T-helper 17 cell (primary cell): ENCODE measurements at places on chromosomes 5 and 9. TPM values are rescaled to one million over a fixed set of nuclear protein-coding genes. Genes with fewer than 3 reads are reported as not detected.

The DPYSL3 gene
- total RNA-seq: not detected

DNA sequence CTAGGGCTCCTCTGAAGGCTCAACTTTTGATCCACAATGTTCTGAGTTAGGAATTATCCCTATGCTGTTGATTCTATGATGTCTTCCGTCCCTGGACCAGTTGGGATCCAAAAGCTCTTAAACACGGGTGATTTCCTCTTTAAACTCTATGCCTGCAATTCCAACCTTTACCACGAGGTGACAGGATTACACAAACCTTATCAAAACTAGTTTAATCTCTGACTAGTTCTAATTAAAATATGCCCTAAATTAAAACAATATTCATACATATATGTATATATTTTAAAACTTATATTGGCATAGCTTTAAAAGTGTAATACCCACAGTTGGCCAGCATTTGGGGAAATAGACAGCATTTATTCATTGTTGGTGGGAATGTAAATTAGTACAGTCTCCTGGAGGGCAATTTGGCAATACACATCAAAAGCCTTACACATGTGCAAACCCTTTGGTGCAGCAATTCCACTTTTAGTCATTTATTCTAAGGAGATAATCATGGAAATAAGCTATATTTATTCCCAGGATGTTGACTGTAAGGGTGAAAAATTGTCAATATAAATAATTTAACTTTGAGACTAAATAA is 51.6 kb upstream of the PHYKPL start:
- DNase-seq: no peak

The DMRT3 gene
- total RNA-seq: not detected

The GPR21 gene
- 1.6 TPM for total RNA-seq

DNA sequence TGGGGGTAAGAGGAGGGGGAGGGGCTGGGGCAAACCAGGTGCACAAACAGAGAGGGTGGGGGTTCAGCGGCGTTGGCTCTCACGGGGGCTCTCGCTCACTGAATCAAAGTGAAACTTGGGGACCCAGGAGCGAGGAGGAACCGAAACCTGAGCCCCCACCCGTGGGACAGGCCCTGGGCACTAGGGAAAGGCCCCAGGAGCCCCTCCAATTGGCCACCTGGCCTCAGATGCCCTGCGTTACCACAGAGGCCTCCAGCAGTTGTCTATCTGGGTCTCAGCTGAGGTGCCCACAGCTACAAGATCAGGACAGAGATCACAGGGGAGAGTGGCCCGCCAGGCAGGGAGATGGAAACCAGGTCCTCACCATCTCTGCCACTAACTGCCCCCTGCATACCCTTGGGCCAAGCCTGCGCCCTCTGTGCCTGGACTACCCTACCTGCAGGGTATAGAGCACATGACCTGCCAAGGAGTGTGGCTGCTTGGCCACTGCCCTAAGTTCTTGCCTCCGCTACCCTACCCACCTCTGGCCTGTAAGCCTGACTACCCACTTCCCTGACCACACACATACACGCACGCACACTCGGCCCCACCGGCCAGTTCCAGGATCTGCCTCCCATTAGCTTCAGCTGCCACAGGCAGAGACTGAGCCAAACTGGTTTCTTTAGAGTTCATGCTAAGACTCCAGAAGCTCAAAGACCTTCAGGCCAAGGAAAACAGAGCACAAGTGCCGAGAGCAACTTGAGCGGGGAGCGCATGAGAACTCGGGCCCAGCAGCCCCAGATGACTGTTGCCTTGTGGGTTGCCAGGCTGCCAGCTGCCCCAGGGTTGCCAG is 39.9 kb downstream of the PAX5 start:
- DNase-seq: no peak

The ANKRD33B gene
- total RNA-seq: 13.9 TPM

The TTLL11 gene
- total RNA-seq: 4.2 TPM

The PCDHB10 gene
- total RNA-seq: not detected

- no peak for DNase-seq
Observed at GRCh38 chr9:113158446-113158845, 7.6 kb downstream of the SLC31A2 start.

The FBXW5 gene
- 84.3 TPM for total RNA-seq

DNA sequence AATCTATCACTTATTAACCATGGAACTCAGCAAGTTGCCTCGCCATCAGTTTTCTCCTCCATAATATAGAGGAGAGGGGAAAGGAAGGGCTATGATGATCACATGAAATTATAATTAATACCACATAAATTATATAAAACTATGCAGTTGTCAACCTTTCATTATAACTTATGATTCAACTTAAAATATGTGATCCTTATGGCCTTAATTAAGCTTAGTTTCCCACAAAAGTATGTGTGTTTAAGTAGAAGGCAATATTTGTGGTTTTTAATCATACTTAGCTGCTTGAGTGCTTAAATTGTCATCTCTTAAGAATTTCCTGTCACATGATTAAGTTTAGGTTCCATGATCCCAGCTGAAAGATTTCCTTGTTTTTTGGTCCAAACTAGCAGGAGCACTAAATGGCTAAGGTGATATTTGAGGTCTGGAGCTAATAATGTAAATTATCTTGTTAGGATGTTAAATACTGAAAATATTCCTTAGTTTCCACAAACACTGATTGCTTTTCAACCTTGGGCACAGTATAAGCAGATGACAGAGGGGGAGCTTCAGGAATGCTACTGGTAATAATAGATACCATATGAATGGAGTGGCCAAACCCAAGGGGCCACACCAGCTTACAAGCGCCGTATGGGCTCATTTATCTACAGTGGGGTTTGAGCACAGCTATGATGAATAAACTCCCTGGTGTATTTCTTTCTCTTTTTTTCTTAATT is 26.4 kb upstream of the F2R start:
- DNase-seq: no peak

The LECT2 gene
- not detected for total RNA-seq

- DNase-seq: no peak
Observed at GRCh38 chr5:66329078-66329477, 185.0 kb downstream of the SREK1 start.

DNA sequence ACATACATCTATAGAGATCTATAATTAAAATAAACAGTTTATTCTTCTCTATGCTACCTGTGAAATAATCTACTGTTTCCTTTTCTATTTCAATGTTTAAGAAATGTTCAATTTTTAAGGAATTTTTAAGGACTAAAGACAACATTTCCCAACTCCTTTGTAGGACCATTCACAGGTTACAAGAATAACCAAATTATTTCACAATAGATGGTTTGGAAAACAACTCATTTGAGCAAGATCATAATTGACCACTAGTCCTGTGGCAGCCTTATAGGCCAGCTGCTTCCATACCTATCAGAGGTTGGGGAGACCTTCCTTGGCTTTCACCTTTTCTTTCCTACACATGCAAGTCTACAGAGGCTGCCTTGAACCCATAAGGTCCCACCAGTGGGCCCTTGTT is 193.7 kb downstream of the TTC39B start:
- no peak for DNase-seq

DNA sequence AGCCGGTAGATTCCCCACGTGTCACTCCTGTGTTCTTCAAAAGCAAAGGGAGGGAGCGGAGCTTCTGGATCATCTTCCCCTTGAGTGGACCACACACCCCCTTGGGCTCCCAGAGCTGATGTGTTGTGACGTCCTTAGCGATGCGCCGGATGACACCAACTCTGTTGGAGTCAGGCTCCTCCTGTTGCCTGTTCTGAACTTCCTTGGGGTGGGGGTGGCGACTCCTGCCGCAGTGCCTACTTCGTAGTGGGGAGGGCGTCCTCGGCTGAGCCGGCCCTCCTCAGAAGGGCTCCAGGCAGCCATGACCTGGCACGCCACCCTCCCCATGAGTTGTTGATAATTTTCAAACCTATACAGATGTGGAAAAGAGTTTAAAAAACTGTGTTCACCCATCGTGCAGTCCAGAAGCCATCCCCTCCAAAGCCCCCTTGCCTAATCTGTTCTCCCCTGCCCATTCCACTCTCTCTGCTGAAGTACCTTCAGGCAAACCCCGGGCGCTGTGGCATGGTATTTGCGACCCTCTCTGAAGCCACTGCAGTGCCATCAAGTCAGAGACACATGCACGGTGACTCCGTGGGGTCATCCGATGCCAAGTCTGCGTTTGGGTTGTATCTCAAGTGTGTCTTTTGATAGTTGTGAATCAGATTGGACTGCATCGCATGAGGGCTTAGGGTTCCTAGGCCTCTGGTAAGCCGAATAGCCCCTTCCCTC is 16.7 kb downstream of the EXOC3 start:
- DNase-seq: no peak

The SPINK4 gene
- total RNA-seq: not detected

The BNC2 gene
- total RNA-seq: not detected

The SPINK6 gene
- total RNA-seq: not detected

The PTPRD gene
- not detected for total RNA-seq

DNA sequence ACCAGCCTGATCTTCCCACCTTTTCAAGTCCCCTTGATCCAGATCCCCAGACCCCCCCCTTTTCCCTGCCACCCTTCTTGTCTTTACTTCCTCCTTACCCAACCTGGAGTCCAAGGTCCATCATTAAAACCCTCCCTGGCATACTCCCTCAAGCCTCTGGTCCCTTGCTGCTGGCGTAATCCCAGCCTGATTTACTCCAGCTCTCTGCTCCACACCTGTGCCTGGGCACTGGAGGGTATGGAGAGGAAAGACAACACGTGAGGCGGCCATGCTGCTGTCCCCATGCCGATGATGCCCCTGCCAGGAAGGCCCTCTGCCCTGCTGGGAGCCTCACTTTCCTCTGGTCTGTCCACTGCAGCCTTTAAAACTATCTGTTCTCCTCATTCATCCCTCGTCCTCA is 5.1 kb downstream of the B4GALT7 start:
- no peak for DNase-seq

DNA sequence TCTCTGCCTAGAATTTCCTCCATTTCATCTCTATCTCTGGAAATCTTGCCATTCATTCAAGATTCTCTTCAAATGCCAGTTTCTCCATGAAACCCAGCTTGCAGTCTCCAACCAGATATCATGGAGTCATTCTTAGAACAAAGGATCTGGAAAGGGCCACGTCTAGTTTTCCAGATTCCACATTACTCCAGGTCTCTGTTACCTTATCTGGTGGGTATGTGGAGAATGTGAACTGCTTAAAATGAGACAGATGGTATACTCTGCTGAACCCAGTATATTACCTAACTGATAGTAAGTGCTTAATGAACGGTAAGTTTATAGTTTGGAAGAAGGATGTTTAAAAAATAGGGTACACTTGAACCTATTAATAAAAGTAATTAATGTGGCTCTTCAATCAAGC is 52.3 kb upstream of the ZSWIM6 start:
- DNase-seq: no peak

DNA sequence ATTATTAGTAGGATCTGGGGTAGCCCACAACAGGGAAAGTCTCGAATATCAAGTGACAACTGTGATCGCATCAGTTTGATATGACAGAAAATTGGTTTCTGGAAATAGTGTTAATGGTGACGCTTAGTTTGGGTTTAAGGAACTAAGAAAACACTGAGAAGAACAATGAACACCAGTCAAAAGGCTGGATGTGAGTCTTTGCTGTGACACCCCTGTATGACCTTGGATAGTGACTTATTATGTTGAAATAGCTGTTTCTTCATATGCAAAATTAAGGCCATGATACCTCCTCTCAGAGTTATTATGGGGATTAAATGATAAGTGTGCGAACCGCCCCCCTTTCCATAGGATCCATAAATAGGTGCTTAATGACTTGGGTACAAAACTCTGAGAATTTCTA is 926 bp downstream of the DNAJC25 start:
- DNase-seq: no peak

DNA sequence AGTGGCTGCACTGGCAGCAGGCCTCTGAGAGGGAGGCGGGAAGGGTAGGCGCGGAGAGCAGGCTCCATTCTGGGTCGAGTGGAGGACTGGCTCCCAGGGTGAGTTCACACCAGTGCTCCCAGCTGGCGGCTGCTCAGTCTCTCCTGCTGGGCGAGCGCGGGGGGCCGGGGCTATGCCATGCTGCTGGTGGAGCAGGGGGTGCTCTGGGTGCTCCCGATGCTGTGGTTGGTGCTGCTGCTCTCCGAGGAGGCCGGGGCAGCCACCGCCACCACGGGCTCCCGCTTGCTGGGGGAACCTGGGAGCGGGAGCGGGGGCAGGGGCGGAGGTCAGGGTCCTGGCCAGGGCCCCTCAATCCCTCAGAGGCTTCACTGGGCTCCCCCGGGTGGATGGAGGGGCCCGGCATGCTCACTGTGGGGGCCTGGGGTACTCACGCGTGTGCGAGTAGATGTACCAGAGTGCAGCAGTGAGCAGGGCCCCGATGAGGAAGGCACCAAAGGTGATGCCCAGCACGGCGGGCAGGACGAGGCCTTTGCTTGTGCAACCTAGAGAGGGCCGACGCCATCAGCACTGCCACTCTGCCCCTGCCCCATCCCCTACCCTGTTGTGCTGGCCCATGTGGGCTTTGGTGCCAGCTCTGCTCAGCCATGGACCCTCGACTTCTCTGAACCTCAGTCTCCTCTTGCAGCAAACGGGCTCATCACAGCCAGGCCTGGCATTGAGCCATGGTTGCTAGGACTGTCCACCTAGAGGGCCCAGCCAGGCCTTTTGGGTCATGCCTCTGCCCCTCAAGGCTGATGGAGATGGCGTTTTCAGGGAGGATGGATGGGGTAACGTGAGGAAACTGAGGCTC is 13.1 kb downstream of the FPGS start:
- DNase-seq: no peak

The CCDC69 gene
- total RNA-seq: 74.7 TPM

GRCh38 chr5:10329820-10330481 is 22.2 kb upstream of the CMBL start:
- no peak for DNase-seq

DNA sequence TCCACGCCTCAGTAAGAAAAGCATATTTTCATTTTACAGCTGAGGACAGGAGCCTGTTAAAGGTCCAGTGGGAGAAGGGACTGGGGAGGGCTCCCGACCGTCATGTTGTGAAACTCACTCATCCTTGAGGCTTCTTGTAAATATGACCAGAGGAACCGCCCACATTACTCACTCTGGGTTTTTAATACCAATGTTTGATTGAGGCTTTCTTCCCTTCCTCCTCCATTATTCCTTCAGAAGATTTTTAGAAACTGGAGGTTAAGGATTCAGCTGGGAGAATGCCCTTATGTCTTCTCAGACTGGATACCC is 61.4 kb upstream of the GLRX start:
- no peak for DNase-seq

The OR1J2 gene
- total RNA-seq: 0.30 TPM

DNA sequence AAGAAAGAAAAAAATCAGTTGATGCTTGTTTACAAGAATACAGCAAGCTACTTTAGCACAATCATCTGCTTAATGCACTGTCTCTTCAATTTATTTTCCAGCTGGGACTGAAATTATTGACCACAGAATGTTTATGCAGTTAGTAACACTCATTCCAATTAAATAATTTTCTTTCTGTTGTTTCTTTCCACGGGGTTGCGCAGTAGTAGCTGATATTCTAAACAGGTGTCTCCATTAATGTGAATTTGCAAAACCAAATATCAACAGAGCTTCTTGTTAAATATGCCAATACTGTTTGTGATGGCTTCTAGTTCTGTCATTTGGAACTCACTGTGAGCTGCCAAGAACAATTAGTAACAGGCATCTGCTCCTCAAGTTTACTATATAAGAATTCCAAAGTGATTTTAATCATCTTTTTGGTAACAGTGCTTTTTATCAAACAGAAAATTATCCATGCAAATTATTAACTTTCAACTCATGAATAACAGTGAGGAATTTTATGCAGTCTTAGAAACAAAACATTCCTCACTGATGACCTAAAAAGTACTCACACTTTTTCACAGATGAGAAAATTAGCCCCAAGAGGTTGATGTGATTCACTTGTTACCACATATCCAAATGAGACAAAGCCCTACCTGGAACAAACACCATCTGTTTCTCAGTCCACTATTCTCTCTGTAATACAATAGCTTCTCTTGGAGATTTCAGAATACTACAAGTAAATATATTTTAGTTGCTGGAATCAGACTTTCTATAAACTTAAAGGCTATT is 567.6 kb upstream of the RGMB start:
- DNase-seq: no peak
